ENCODE measurements at places on chromosomes 5 and 9.

DNA sequence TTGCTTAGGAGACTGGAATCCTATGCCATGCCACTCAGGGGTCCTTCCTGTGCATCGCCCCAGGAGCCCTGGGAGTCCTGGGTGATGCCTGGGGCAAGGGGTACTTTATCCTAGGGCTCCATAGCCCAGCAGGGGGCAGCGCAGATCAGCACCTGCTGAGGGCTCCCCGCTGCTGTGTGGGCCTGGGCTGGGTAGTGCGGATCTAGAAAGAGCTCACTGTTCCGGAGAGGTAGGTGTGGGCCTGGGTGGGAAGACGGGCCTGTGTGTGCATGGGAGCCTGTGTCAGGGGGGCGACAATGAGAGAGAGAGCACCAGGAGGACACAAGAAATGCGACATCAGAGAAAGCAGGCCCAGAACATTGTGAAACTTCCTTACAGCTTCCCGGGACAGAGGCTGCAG is 11.4 kb upstream of the DAB2IP start:
- no peak for DNase-seq

DNA sequence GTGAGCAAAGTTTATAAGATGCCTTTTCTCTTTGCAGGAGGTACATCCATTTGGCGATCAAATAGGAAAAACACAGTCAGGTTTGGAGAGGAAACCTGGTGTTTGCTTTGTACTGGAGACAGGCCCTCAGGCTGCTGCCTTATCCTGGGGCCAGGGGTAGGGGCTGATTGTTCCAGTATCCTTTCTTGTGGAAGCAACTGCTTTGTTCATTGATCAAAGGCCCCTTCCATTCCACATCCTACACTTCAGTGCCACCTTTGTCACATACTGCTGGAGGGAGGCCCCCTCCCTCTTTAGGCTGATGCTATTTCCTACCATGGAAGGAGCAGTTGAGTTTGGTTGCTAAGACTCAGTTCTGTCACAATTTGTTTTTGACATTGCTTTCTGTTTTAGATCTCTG is 778.1 kb downstream of the TLR4 start:
- DNase-seq: no peak

GRCh38 chr5:68141494-68141893 is 74.1 kb upstream of the PIK3R1 start:
- no peak for DNase-seq

DNA sequence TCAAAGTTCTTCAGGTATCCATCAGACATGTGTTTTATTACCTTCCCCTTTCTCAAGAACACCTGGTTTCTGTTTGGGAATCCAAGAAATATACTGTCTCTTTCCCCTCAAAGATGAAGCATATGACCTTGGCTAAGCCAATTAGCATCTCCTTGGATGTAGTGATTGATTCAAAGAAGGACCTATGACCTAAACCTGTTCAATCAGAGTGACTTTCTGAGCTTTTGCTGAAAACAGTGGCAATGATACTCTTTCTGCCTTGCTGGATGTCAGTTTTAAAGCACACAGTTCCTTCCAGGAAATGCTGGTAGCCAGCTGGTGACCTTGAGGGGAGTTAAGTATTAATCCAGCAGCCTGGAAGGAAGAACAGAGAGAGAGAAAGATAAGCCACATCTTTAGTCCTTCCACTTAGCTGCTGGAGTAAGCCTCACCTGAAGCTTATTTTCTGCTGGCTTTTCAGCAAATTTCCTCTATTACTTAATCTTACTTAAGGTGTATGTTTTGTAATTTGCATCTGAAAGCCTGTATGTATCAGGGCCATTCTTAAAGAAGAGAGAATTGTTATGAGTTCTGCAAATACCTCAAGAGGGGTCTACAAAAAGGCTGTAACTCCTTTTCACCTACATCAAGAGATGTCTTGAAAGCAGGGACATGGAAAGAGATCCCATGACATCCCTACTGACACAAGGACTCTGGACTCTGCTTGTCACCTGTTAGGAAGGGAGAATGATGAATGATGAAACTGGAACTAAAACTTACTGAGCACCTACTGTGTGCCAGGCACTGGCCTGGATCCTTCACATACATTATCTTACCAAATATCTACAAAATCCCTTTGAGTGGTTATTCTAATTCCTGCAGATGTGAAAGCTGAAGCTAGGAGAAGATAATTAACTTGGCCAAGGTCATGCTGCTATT is 35.2 kb upstream of the PIK3R1 start:
- no peak for DNase-seq

DNA sequence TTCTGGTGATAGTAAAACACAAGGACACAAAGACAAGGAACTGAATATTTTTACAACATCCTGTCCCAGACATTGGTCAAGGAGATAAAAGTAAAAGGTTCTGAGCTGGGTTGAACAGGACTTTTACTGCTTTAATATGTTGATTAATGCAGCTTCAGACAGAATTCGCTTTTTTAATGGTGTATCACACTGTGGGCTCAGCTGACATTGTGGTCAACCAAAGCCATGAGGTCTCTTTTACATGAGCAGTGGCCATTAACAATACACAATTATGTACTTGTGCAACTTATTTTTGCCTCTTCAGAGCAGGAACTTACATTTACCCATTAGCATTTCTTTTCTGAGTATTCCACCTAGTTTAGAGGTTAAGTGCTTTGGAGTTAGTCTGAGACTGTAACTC is 22.8 kb upstream of the ERBIN start:
- DNase-seq: no peak

- DNase-seq: no peak
Observed at GRCh38 chr5:17343675-17344074, 126.2 kb downstream of the BASP1 start.

- DNase-seq: no peak
Observed at GRCh38 chr5:82045554-82046275, 73.9 kb downstream of the ATG10 start.

GRCh38 chr9:127447416-127448111 is 3.6 kb downstream of the RPL12 start:
- no peak for DNase-seq

DNA sequence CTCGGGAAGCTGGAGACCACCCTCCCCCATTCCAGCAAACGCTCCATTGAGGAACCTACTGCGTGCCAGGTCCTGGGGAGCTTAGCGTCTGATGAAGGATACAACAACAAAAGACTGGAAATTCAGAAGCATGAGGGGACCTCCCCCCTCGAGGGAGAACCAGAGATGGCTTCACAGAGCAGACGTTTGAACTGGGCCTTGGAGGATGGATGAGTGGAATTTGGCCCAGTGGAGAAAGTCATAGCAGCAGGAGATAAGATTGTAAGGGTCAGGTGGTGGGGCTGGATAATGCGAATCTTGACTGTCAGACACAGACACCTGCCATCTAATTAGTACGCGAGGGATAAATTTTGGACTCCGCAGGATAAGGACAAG is 1.2 kb upstream of the SLC25A51 start:
- no peak for DNase-seq

DNA sequence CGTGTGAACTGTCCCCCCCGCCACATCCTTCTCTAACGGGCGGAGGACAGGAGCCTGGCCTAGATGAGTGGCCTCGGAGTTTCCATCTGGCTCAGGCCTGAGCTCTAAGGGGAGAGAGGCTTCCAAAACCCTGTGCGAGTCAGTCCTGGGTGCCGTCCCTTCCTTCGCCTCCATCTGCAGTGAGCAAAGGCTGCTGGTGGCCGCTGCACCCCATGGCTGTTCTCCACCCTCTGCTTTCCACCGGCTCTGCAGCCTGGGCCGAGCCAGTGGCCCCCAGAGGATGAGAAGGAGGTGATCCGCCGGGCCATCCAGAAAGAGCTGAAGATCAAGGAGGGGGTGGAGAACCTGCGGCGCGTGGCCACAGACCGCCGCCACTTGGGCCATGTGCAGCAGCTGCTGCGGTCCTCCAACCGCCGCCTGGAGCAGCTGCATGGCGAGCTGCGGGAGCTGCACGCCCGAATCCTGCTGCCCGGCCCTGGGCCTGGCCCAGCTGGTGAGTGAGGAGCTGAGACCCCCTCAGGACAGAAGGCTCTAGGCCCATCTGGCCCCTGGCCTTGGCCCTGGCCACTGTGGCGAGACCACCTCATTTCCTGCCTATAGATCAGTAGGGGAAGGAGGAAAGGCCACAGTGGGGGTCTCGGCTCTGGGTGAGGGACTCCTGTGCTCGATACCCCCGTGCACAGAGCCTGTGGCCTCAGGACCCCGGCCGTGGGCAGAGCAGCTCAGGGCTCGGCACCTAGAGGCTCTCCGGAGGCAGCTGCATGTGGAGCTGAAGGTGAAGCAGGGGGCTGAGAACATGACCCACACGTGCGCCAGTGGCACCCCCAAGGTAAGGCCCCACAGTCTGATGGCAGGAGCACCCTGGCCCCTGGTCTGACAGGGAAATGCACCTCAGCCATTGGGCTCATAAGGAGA is 3.0 kb downstream of the PKN3 start:
- DNase-seq: no peak

- DNase-seq: no peak
Observed at GRCh38 chr5:119321569-119322311, 34.1 kb upstream of the TNFAIP8 start.

GRCh38 chr9:126509718-126510117 is 104.0 kb upstream of the LMX1B start:
- DNase-seq: no peak

- no peak for DNase-seq
Observed at GRCh38 chr5:1659100-1659981, 135.6 kb upstream of the LPCAT1 start.

GRCh38 chr9:109349421-109349846 is 28.6 kb upstream of the EPB41L4B start:
- DNase-seq: no peak

- no peak for DNase-seq
Observed at GRCh38 chr9:122226758-122227574, 1.8 kb downstream of the LHX6 start.

All from T-helper 17 cell (primary cell).